ENCODE measurements at places on chromosomes 12 and 14.
A peak's percentile ranks its signal among the peaks of the same experiment; 100 is the strongest.

- H3K4me1 ChIP-seq: no peaks in the 10 kb centered on the region
- no peaks in the 10 kb centered on the region for H3K27me3 ChIP-seq
- H3K36me3 ChIP-seq: peaks cover 10% of the 10 kb centered on the region
- H3K4me3 ChIP-seq: no peak overlapping the region
- no peak overlapping the region for H3K27ac ChIP-seq
These were observed 34.6 kb downstream of the MTHFD1 start for GRCh38 chr14:64422756-64423155.

- no peak for DNase-seq
- no peak overlapping the region for H3K4me3 ChIP-seq
- H3K36me3 ChIP-seq: no peaks in the 10 kb centered on the region
- H3K27ac ChIP-seq: no peak overlapping the region
- peaks cover 35% of the 10 kb centered on the region for H3K27me3 ChIP-seq
These were observed 22.1 kb upstream of the LRRC9 start for GRCh38 chr14:59897757-59898383.

DNA sequence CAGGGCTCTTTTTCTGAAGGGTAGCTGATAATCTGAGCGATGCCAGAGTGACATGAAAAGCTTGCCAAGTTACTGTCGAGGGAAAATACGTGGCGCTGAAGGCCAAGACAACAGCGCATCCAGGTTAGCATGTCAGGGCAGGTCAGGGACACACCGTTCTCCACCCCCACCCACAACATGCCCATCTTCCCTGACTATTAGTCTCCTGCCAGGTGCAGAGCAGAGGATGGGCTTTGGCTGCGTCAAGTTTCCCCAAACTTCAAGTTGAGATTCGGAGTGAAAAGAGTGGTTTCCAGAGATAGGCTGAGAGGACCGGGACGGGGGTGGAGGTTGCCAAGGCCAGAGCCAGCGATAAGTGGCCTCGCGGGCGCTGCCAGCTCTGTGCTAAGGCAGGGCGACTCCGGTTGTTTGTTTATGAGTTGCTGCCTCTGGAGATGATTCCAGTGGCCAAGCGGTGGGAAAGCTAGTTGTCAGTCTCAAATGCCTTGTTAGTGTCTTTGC is 1.7 kb downstream of the TRHDE start:
- peaks cover 42% of the 10 kb centered on the region for H3K27me3 ChIP-seq
- H3K4me1 ChIP-seq: no peaks in the 10 kb centered on the region
- no peak overlapping the region for H3K27ac ChIP-seq
- no peak for DNase-seq
- no peak overlapping the region for H3K4me3 ChIP-seq
- no peaks in the 10 kb centered on the region for H3K36me3 ChIP-seq

DNA sequence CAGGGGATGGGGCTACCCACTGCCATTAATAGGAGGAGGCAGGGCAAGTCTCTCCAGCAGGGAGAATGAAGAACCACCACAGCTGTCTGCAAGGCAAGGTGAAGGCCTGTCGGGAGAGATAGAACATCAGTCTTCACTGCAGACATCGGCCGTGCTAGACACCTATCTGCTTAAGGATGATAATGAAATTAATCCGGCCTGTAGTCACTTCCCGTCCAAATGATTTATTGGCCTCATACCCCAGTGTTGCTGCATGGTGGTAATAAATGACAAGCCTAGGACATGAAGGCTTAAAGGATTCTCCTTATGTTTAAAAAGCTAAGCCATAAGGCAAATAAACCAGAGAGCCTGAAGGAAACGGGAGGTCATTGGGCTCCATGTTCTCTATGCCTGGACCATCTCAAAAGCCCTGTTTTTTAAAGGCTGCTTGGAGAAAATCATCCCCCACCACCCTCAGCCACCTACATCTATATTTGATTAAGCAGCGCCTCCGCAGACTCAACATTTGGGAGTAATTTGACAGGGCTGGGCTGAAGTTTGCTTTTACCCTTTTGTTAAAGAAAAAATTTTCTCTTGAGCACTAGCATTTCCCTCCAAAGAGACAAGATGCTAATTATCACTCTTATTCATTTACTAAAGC is 137.7 kb downstream of the PLXNC1 start:
- DNase-seq: no peak
- H3K36me3 ChIP-seq: peaks cover 3% of the 10 kb centered on the region
- H3K4me1 ChIP-seq: peaks cover 30% of the 10 kb centered on the region
- no peaks in the 10 kb centered on the region for H3K27me3 ChIP-seq
- peak overlapping the region; percentile 72 for H3K27ac ChIP-seq
- H3K4me3 ChIP-seq: no peak overlapping the region

- H3K36me3 ChIP-seq: no peaks in the 10 kb centered on the region
- no peak for DNase-seq
- H3K27ac ChIP-seq: no peak overlapping the region
- H3K27me3 ChIP-seq: peaks cover 17% of the 10 kb centered on the region
- H3K4me1 ChIP-seq: peaks cover 5% of the 10 kb centered on the region
These were observed 2.1 kb upstream of the AQP6 start for GRCh38 chr12:49970658-49971057.

DNA sequence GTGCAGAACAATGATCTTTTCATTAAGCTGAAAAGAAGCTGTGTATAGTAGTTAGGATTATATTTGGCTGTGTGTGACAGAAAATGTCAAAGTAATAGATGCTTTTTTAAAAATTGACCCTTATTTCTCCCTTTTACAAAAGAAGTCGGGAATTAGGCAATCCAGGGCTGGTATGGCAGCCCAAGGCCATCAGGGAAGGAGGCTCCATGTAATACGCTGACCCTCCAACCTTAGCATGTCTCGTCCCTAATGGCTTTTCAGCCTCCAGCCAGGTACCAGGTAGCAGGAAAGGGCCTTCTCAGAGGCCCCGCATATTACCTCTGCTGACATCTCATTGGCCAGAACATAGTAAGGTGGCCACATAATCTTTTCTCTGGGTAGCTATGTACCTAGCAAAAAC is 79.7 kb downstream of the VCPKMT start:
- no peak overlapping the region for H3K4me3 ChIP-seq
- peaks cover 5% of the 10 kb centered on the region for H3K36me3 ChIP-seq
- H3K27me3 ChIP-seq: no peaks in the 10 kb centered on the region
- H3K4me1 ChIP-seq: peaks cover 49% of the 10 kb centered on the region

DNA sequence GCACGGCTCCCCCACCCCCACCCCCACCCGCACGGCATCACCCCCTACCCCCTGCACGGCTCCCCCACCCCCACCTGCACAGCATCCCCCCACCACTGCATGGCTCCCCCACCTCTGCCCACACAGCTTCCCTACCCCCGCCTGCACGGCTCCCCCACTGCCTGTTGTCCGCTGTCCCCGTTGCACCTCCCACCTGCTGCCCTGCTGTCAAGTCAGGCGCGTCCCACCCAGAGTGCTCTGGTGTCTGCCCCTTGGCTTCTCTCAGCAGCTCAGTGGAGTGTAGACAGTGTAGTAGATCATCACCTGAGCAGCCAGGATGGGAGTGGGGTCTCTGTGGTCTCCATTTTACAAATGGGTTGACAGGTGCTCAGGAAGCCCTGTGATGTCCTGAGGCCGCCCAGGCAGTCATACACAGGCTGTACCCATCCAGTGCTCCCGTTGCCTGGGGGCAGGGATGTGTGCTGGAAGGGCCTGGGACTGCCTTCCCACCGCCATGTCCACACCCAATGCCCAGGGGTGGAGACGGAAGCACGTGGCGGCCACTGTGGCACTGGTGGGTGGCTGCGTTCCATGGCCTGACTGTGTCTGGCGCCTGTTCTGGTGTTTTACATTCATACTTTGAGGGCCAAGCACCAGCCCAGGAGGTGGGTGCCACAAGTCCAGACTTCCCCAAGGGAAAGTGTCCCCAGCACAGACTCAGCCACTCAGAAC is 32.5 kb downstream of the PACS2 start:
- H3K36me3 ChIP-seq: no peaks in the 10 kb centered on the region
- no peak overlapping the region for H3K4me3 ChIP-seq
- no peak overlapping the region for H3K27ac ChIP-seq
- no peaks in the 10 kb centered on the region for H3K27me3 ChIP-seq
- no peak for DNase-seq
- peaks cover under 1% of the 10 kb centered on the region for H3K4me1 ChIP-seq

DNA sequence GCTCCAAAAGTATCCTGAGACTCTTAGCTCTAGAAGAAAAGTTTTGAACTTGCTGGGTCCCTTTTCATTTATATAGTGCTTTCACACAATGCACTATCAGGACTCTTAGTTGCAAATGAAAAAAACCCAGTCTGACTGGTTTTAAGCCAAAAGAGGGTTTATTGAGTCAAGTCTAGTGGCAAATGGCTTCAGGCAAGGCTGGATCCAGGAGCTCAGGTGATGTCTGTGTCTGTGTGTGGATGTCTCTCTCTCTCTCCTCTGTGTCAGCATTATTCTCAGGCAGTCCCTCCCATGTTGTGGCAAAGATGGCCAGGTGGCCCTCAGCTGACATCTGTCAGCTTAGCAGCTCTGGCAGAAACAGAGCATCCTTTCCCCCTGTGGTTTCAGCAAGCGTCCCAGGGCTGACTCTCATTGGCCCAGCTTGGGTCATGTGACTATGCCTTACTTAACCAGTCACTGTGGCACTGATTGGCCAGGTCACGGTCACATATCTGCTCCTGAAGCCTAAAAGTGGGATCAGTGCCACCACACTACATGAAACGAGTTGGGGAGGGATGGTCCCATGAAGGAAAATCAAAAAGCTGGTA is 6.2 kb downstream of the TMEM120B start:
- no peak overlapping the region for H3K4me3 ChIP-seq
- peaks cover 2% of the 10 kb centered on the region for H3K36me3 ChIP-seq
- DNase-seq: no peak

- DNase-seq: no peak
- H3K36me3 ChIP-seq: no peaks in the 10 kb centered on the region
- no peaks in the 10 kb centered on the region for H3K27me3 ChIP-seq
- H3K4me1 ChIP-seq: peaks cover 15% of the 10 kb centered on the region
- H3K27ac ChIP-seq: peak overlapping the region; percentile 82
- peak overlapping the region; percentile 90 for H3K4me3 ChIP-seq
These were observed 914 bp upstream of the PACS2 start for GRCh38 chr14:105313381-105314286.
